ENCODE measurements at places on chromosomes 3 and 15.
A peak's percentile ranks its signal among the peaks of the same experiment; 100 is the strongest.

- DNase-seq = no peak
Measured at GRCh38 chr3:9951126-9951525, 1.1 kb downstream of the PRRT3 start.

DNA sequence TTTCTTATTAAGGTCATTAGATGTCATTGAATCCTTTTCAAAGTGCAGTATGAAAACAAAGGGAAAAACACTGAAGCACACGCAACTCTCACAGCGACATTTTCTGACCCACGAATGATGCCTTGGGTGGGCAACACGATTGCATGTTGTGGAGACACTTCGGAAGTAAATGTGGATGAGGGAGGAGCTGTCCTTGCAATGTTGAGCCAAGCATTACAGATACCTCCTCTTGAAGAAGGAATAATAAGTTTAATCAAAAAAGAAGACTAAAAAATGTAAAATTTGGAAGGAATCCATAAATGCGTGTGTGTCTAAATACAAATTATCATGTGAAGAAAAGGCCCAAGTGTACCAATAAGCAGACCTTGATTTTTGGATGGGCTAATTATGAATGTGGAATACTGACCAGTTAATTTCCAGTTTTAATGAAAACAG is 16.9 kb downstream of the THBS1 start:
- DNase-seq = no peak

- no peak for DNase-seq
Measured at GRCh38 chr3:100170486-100170885, 56.2 kb upstream of the FILIP1L start.

GRCh38 chr3:195182470-195182795 is 88.5 kb downstream of the XXYLT1 start:
- no peak for DNase-seq

- peak; percentile 53 for DNase-seq
Measured at GRCh38 chr3:47163169-47164006, 525 bp downstream of the SETD2 start.

GRCh38 chr15:56244811-56245576 is 1.3 kb upstream of the RFX7 start:
- peak; percentile 21 for DNase-seq

- DNase-seq = no peak
Measured at GRCh38 chr15:50229336-50229735, 36.2 kb downstream of the HDC start.

DNA sequence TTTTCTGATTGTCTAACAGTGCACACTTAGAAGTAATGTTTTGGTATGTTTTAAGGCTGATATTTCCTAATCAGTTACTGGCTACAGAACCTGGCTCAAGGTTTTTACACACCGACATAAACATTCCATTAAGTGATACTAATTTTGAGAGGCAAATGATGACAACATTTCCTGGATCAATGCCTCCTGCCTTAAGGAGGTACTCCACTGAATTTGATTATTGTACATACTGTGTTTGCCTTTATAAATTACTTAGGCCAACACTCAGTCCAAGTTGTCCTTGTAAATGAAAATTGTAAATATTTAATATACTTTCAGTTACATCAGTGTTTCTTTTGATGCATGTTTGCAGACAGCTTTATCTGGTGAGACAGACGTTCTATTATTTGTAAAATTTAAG is 24.2 kb upstream of the LXN start:
- no peak for DNase-seq

- DNase-seq = no peak
Measured at GRCh38 chr15:77981281-77982126, 96.0 kb downstream of the TBC1D2B start.

GRCh38 chr3:112302881-112303763 is 9.1 kb upstream of the SLC9C1 start:
- peak; percentile 90 for DNase-seq

GRCh38 chr3:150348500-150348899 is 59.6 kb upstream of the TSC22D2 start:
- no peak for DNase-seq

GRCh38 chr3:38476157-38476756 is 19.9 kb upstream of the EXOG start:
- no peak for DNase-seq

DNA sequence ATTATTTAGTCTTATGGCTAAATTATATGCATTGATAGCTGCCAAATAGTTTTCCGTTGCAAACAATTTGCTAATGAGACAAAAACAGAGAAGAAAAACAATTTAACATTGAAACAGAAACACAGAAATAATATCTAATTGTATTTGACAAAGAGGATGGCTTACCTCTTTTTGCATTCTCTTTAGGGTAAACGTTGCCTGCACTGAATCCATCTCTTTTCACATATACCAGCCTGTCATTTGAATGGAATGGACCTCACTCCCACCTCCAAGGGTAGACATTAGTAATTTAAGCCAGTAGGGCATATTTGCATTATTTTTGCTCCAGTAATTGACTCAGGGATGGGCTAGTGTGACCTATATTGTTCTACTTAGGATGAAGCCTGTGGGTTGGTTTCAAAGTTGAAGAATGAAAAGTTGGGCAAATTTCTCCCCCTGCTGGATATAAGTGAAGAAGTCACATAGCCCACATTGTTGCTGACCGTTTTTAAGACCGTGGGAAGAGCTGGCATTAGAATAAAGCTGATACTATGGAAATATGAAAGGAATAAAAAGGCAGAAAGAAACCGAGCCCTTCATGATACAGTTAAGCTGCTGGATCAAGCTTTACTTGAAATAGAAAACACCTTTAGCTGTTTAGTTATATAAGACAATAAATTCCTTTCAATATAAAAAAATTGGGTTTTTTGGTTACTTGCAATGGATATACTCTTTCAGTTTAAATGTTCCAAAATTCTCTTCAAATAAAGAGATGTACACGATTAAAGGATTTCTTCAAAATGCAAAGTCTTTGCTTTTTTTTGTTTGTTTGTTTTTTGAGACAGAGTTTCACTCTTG is 26.9 kb downstream of the PIERCE2 start:
- peak; percentile 32 for DNase-seq

GRCh38 chr3:64559588-64559987 is 128.2 kb downstream of the ADAMTS9 start:
- DNase-seq = no peak
